ENCODE measurements at places on chromosomes 5 and 9. TPM values are rescaled to one million over a fixed set of nuclear protein-coding genes. Genes with fewer than 3 reads are reported as not detected.

Gene FOXD4L4
- polyA plus RNA-seq, result not detected

Gene WDR38
- polyA plus RNA-seq, result not detected

Gene FREM1
- 1.6 TPM for polyA plus RNA-seq

Gene SUSD1
- 0.23 TPM for polyA plus RNA-seq

Gene IL7R
- polyA plus RNA-seq, result not detected

Gene NLN
- 3.0 TPM for polyA plus RNA-seq

Gene DEPDC1B
- not detected for polyA plus RNA-seq

Gene HEXB
- polyA plus RNA-seq, result 57.2 TPM

Gene IL33
- polyA plus RNA-seq, result 11.8 TPM

Gene KCNN2
- polyA plus RNA-seq, result 38.7 TPM

Gene CCL28
- polyA plus RNA-seq, result not detected

Gene UBE2R2
- 19.7 TPM for polyA plus RNA-seq

Gene AGGF1
- 32.4 TPM for polyA plus RNA-seq

Gene AK8
- polyA plus RNA-seq, result 0.77 TPM

Gene EQTN
- 15.1 TPM for polyA plus RNA-seq

Gene RLN1
- polyA plus RNA-seq, result not detected

Gene ZNF483
- polyA plus RNA-seq, result 10.0 TPM

Gene MYORG
- polyA plus RNA-seq, result 1.7 TPM

Gene CARD9
- polyA plus RNA-seq, result not detected

Gene SPAG8
- polyA plus RNA-seq, result 6.8 TPM

Gene LOX
- polyA plus RNA-seq, result 46.4 TPM

Data from Purkinje cell (primary cell).